Activated T-cell treated with anti-CD3 and anti-CD28 coated beads, Interleukin-2, amount 50 U/mL, for 24 hours (primary cell): ENCODE measurements at places on chromosomes 2 and 18.

- DNase-seq, result no peak
Observed at GRCh38 chr2:60840880-60841279, 40.5 kb upstream of the REL start.

DNA sequence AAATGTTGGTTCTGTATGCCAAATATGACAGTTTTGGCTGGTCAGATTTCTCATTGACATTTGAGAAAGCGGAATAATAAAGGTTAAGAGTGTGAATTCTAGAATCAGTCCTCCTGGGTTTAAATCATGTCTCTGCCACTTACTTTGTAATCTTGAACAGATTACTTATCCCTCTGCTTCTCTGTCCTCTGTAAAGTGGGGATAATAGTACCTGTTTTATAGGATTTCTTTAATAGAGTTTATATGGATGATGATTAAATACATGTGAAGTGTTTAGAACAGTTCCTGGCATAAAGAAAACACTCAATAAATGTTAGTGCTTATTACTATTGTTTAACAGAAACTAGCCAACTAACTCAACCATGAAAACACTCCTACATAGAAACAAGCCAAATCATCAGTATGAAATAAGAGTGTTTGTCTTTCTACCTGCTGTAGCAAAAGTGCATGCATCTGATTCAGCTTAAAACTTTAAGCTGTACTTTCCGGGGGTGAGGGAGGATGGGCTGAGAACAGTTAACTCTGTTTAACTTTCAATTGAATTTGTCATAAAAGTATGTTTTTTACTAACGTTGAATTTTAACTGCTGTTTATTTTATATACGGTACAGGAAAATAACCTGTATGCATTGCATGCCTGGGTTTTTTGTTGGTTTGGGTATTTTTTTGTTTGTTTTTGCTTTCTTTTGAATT is 6.8 kb downstream of the HTR2B start:
- DNase-seq, result no peak

GRCh38 chr18:61198486-61198885 is 134.7 kb upstream of the CDH20 start:
- DNase-seq, result no peak

- DNase-seq, result no peak
Observed at GRCh38 chr2:234426616-234427015, 70.3 kb downstream of the ARL4C start.

DNA sequence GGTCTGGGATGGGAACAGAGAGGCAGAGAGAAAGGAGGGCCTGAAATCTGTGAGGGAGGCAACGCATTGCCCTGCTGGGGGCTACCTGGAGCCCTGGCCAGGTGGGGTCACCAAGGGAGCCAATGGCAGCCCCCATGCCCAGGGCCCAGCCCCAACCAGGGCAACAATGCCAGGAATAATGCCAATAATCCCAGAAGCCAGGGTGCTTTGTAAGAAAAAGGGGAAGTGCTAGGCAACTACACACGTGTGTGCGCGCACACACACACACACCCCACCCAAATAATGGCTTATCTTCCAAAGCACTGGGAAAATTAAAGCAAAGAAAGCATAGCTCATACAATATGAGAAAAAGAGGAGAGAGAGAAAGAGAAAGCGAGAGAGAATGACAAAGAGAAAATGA is 7.0 kb upstream of the CLEC4F start:
- DNase-seq, result no peak

DNA sequence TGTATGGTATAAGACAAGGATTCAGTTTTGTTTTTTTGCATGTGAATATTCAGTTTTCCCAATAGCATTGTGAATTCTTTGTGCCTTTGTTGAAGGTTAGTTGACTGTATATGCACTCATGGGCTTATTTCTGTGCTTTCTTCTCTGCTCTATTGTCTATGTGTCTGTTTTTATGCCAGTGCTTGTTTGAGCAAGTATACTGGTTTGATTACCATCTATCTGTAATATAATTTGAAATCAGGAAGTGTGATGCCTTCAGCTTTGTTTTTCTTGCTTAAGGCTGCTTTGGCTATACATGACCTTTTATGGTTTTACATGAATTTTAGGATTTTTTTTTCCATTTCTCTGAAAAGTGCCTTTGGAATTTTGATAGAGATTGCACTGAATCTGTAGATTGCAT is 23.5 kb downstream of the COLEC11 start:
- DNase-seq, result no peak

DNA sequence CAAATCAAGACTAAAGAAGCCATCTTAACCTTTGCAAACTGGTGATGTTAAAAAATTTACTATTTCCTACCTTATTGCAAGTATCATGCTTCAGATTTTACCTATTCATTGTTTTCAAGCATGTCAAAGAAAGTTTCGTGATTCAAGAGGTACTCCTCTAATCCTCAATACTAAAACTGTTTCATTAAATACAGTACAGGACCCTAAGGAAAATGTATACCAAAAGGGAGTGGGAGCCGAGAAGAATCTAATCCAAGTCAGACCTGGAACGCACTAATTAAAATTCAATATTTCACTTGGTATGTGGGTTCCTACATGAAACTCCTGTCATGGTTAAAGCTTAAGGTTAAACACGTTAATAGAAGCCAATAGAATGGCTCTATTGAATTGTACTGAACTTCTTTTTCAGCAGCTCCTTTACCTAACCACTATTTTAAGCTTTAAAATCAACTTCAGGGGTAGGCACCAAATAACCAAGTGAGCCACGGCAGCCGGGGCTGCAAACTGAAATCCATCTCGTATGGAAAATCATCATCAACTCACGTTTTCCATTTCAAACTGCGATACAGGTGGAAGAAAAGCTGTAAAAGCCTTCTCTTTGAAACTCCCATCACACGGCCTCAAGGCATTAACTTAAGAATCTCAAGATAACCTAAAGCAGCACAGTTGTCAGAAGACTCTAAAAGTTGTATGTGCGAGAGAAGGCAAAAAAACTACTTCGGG is 188.8 kb downstream of the ZEB2 start:
- peak; percentile 48 for DNase-seq

GRCh38 chr2:96869281-96869821 is 529 bp downstream of the SEMA4C start:
- DNase-seq, result peak; percentile 51

- peak; percentile 72 for DNase-seq
Observed at GRCh38 chr2:241867776-241868420, 1.6 kb upstream of the RTP5 start.

GRCh38 chr2:160679686-160680085 is 186.1 kb upstream of the RBMS1 start:
- no peak for DNase-seq

GRCh38 chr2:144513388-144514101 is 6.4 kb downstream of the ZEB2 start:
- no peak for DNase-seq

DNA sequence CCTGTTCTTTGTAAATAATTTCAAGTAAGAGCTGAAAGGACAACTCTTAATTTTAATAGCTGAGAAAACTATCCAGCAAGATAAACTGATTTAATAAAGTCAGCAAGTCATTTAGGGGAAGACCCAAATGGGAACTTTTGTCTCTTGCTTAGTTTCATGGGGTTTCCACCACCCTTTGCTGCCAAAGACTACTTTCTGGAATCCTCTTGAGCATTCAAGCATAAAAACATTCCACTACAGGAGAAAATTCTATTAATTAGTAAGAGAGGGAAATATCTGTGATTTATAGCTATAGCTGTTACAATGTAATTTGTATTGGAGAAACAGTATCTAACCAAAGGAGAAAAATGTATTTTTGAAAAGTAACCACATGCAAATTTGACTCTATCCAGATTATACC is 20.6 kb downstream of the EFEMP1 start:
- DNase-seq, result no peak

- peak; percentile 70 for DNase-seq
Observed at GRCh38 chr2:28681158-28681571, 70.5 kb upstream of the PPP1CB start.

GRCh38 chr2:217407362-217407761 is 547.5 kb upstream of the TNP1 start:
- no peak for DNase-seq

DNA sequence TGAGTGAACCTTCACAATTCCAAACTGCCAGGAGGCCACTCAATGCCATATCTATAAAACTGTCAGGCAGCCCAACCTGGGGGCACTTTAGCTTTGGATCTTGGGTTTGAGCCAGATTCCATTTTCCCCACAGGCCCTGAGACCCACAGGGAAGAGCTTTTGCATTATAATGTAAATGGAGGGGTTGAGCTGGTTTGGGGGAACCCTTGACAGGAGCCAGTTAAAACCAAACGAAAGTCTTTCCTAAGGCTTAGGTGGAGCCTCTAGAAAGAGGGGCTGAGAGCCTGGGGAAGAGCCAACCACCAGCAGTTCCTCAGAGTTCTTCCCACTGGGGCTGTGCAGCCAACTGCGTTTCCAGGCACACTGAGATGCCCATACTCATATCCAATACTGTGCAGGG is 42.7 kb downstream of the BCL11A start:
- no peak for DNase-seq

- peak; percentile 30 for DNase-seq
Observed at GRCh38 chr18:69636529-69637301, 236.0 kb downstream of the DOK6 start.

DNA sequence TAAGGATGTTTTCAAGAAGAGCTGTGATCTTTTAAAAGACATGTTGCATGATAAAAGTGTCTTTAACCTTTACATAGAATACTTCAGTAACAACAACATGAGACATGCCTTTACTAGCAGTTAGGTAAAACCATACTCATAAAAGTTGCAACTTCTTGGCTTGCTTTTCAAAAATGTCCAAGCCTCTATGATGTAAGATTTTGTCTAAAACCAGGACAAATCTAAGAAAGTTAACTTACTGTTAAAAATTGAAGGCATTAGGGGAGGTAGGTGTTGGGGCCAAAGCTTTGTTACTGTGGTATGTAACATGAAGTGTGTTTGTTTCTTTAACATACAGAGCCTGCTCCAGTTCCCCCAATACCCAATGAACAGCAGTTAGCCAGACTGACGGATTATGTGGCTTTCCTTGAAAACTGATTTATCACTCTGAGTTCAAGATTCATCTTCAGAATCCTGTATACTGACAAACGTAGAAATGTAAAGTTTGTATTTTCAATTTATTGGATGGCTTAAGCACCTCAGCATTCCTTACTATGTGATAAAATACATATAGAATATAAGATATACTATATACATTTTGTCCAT is 11.7 kb downstream of the COPS8 start:
- no peak for DNase-seq

DNA sequence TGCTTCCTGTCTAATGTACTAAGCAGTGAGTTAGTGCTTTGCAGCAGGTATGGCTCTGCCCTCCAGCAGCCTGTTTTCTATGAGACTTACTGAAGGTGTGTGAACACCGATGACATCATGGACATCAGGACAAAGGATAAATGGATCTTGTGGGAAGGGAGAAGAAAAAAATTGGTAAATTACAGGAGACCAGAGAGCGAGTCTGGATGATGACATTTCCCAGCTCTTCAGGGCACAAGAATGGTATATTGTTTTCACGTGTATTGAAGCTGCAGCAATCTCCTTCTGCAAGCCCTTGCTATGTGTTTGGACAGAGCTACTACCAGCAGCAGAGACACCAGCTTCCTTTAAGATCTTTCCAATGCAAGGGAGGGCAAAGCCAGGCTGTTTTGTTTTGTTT is 47.2 kb downstream of the DCC start:
- DNase-seq, result no peak

- no peak for DNase-seq
Observed at GRCh38 chr2:150491430-150491829, 4.0 kb upstream of the RND3 start.

- DNase-seq, result no peak
Observed at GRCh38 chr2:163465440-163465839, 270.4 kb downstream of the FIGN start.

DNA sequence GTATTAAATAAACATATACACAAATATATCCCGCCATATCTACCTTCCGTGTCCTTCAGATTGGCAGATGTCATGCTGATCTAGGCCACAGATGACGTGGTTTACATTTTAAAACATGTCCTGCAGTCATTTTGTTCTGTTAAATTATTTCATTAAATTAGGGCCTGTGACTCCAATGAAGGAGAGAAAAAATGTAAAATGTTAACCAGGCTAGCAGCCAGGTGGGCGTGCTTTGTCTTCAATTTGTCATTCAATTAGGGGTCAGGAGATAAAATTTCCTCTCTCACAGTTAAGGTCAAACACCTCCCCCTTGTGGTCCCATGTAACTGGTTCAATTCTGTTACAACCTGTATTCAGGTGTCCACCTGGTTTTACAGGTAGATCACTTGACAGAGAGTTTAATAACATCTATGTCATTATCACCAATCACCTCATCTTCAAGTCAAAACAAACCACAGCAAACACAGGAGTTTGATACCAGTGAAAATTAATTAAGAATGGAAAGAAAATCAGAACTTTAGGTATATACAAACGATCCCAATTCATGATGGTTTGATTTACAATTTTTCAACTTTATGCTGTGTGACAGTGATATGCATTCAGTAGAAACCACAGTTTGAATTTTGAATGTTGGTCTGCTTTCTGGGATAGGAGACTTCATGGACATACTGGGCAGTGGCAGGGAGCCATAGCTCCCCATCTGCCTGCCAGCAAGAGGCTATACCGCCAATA is 339.4 kb downstream of the CMPK2 start:
- no peak for DNase-seq
